Activated CD8-positive, alpha-beta T cell treated with anti-CD3 and anti-CD28 coated beads for 36 hours (primary cell): ENCODE measurements at places on chromosomes 5 and 9. TPM values are rescaled to one million over a fixed set of nuclear protein-coding genes. Genes with fewer than 3 reads are reported as not detected.

Gene HK3
- not detected for total RNA-seq

Gene MPDZ
- total RNA-seq: not detected

DNA sequence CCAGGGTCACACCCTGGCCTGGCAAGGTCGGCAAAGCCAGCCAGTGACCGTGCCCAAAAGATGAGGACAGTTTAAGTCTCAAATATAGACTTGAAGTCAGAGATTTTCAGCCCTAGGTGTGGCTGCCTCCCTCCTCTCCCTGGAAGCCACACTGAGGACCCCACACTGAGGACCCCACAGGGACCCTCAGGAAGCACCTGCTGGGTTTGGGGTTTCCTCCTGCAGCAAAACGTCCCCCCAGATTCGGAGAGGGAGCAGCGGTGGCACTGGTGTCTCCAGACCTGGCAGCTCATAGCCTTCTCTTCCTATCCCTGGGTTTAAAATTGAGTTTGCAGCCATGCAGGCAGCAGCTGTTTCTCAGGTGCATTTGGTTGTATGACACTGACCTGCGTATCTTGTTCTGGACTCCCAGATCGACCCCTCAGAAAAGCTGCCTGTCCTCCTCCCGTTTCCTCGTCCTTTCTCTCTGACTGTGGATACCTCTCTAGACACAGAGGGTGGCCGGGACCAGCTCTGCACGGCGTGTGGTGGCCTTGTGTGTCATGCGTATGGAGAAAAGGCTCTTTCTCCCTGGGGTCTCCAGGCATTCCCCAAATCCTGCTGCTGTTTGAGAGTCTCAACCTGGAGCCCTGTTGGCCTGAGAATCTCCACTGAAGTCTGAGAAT, 36.6 kb downstream of the MRPL36 start:
- H3K4me3 ChIP-seq: no peak overlapping the region
- no peak overlapping the region for H3K27ac ChIP-seq
- peaks cover 11% of the 10 kb centered on the region for H3K27me3 ChIP-seq
- H3K4me1 ChIP-seq: no peaks in the 10 kb centered on the region

DNA sequence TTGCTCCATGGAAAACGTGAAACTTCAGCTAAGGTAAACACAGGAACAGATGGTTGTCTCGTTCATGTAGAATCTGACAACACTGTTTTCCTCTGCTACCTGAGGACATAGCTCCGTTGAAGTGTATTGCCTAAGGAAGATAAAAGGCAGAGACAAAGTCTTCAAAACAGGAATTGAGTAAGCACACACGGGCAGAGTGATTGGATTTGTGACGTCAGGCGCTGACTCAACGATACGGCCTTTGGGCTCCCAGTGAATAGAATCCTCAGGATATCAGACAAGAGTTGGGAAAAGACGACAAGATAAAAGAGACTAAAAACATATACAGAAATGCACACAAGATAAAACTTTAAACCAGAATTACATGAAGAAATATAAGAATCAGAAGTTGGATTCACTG, 787.1 kb upstream of the CTNND2 start:
- no peaks in the 10 kb centered on the region for H3K27me3 ChIP-seq
- H3K4me1 ChIP-seq: no peaks in the 10 kb centered on the region
- H3K27ac ChIP-seq: no peak overlapping the region
- H3K4me3 ChIP-seq: no peak overlapping the region
- DNase-seq: no peak
